ENCODE measurements at places on chromosomes 11 and 22. TPM values are rescaled to one million over a fixed set of nuclear protein-coding genes. Genes with fewer than 3 reads are reported as not detected.

- DNase-seq, result no peak
Observed at GRCh38 chr11:117183724-117184349, 5.3 kb downstream of the SIDT2 start.

DNA sequence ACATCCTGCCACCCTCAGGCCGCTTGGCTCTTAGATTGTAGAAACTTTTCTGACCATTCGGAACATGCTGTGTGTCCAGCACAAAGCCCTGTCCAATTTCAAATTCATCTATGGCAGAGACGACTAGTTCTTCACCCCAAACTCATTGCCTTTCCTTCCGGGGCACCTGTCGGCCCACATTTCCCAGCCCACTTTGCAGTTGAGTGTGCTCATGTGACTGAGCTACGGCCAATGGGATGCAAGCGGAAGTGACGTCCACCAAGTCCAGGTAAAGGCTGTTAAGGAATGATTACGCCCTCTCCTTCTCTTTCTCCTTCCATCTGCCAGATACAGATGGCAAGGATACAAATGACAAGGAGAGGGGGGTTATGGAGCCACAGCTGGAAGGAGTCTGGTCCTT, 32.5 kb downstream of the SYT13 start:
- DNase-seq, result no peak

DNA sequence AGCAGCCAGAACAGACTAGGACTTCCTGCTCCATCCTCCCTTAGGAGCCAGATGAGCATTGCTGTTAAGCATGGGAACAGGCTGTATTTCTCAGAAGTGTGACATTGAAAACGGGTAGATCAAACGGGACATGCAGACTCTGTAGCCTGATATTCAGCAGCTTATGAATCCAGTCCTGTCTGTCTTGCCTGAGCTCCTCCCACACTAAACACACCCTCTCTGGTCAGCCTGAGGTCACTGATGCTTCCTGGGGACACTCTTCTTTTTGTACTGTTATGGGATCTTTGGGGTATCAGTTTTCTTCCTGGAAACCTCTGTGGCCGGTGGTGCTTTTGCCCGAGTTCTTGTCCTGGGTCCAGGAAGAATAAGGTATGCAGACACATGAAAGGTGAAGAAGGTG, 35.8 kb downstream of the C11orf91 start:
- no peak for DNase-seq

- DNase-seq, result no peak
Observed at GRCh38 chr11:74471668-74472429, 4.5 kb upstream of the KCNE3 start.

DNA sequence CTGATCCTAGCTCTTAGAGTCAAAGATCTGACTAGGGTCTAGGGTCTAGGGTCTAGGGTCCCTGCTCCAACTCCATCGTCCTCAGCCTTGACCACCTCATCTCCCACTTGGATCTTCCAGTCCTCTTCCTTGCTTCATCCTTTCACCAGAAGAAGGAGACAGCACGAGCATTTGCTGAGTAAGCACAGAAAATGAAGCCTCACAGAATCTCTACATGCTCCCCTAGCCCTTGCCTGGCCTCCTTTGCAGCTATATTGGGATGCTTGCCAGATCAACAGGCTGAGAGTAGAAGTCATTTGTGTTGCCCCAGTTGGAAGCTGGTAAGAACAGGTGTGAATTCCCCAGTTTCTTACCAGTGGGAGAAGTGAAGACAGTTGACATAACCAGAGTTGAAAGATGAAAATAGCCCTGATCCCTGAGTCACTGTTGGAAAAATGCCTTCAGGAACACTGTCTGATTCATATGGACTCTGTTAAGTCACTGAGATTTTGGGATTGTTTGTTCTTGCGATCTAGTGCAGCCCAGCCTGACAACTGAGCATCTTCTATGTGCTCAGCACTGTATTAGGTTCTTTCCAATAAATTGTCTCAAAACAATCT, 552.5 kb downstream of the INSC start:
- DNase-seq, result no peak

- no peak for DNase-seq
Observed at GRCh38 chr11:128663824-128664223, 30.0 kb upstream of the FLI1 start.

HEPN1 gene
- total RNA-seq, result not detected

CDKN1C gene
- 4.1 TPM for total RNA-seq

GDPD4 gene
- total RNA-seq, result not detected
